Right lung (tissue), 10 donors: ENCODE measurements at places on chromosomes 11 and 22.
A peak's percentile ranks its signal among the peaks of the same experiment; 100 is the strongest.

- peak; percentile 77 for DNase-seq
Measured at GRCh38 chr22:32528984-32529982, 54.7 kb downstream of the FBXO7 start.

GRCh38 chr11:86758171-86758570, 42.2 kb upstream of the PRSS23 start:
- DNase-seq = no peak

DNA sequence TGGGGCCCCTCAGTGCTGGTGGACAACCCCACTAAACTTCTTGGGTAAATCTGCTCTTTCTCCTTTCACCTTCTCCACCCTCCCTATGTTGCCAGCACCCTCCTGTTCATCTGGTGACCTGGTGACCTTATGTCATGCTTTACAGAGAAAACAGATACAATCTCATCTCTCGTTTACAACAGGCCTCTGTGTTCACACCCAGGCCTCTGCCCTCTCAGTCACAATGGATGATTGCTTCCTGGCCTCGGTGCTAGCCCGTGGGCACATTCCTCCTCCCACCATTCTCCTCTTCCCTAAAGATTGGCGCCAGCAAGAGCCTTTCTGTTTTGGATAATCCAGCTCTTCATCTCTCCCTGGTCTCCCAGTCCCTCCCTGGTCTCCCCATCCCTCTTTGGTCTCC, 12.3 kb upstream of the PNPLA3 start:
- no peak for DNase-seq

- DNase-seq = no peak
Measured at GRCh38 chr11:73114835-73115220, 27.3 kb downstream of the FCHSD2 start.

GRCh38 chr11:91688672-91689071, 535.9 kb upstream of the FAT3 start:
- no peak for DNase-seq

DNA sequence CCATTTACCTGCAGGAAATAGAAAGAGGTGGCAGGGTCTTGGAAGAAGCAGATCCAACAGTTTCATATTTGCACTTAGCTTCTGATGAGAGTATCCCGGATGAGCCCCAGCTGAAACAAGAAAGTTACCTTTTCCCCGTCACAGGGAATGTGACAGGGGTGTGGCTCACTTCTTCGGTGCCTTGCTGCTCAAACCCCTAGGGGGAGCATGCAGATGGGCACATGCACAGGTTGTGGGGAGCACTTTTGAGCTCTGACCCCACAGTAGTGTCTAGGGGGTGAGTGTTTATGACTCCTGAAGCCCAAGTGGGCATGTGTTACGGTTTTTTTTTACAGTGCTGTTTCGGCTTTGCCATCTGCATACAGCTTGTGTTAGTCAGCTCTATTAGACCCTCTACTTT, 1221.0 kb downstream of the JRKL start:
- no peak for DNase-seq

GRCh38 chr11:34926101-34926830, 9.8 kb downstream of the PDHX start:
- DNase-seq = no peak

DNA sequence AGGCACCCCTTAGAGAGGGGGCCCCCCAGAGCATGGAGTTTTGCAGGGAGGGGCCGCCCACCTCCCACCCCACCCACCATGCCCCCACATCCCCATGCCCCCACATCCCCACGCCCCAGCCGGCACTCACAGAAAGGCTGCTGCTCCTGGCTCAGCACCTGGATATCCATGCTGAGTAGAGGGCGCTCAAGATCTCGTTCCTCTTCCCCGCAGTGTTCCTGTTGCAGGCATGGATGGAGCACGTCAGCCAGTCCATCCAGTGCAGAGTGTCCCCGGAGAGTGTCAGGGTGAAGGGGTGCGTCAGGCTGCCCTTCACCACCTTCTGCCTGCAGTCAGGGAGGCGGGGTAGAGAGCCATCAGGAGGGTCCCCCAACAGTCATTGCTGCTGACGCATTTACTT, 156.2 kb downstream of the CRYBB2 start:
- DNase-seq = no peak

- DNase-seq = no peak
Measured at GRCh38 chr11:117408356-117408755, 80.7 kb downstream of the CEP164 start.

GRCh38 chr22:30301995-30302809, 12.9 kb upstream of the CASTOR1 start:
- no peak for DNase-seq

- no peak for DNase-seq
Measured at GRCh38 chr22:17893900-17894535, 119.7 kb upstream of the BID start.

- no peak for DNase-seq
Measured at GRCh38 chr11:23573429-23573828, 713.2 kb upstream of the CCDC179 start.

- DNase-seq = no peak
Measured at GRCh38 chr11:117851106-117851505, 25.4 kb downstream of the FXYD6 start.

- no peak for DNase-seq
Measured at GRCh38 chr11:120141768-120142423, 4.0 kb upstream of the TRIM29 start.

- no peak for DNase-seq
Measured at GRCh38 chr11:126197277-126197939, 14.0 kb downstream of the RPUSD4 start.

GRCh38 chr11:112589155-112589554, 328.5 kb upstream of the PLET1 start:
- no peak for DNase-seq

DNA sequence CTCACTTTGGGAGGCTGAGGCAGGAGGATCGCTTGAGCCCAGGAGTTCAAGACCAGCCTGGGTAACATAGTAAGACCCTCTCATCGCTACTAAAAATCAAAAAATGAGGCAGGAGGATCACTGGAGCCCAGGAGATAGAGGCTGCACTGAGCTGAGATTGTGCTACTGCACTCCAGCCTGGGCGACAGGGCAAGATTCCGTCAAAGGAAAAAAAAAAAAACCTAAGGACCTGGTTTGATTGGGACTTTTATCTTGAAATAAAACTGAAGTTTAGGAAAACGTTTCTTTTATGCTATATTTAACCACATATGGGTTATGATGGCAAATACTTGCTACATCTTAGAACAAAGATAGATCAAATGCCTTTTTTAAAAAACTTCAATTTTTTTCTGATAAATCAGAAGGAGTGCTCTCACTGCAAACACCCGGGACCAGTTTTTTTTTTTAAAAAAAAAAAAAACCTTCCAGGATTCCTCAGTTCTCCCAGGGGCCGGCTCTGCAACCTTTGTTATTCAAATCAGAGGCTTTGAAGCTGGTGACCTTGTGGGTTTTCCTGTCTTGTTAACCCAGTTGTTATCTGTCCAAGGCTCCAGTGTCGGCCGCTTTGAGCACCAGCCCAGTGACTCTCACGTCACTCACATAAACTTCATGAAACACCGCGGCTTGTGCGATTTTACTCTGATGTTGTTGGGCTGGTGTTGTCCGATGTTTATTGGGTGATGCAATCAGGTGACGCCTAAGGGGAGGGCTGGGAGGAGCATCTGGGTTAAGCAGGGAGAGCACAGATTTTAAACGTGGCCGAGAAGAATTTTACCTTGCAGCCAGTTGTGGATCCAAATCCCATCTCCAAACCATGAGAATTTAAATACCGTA, 24.7 kb upstream of the SLC22A12 start:
- peak; percentile 70 for DNase-seq

GRCh38 chr22:38419858-38420160, 35.2 kb downstream of the KCNJ4 start:
- no peak for DNase-seq

DNA sequence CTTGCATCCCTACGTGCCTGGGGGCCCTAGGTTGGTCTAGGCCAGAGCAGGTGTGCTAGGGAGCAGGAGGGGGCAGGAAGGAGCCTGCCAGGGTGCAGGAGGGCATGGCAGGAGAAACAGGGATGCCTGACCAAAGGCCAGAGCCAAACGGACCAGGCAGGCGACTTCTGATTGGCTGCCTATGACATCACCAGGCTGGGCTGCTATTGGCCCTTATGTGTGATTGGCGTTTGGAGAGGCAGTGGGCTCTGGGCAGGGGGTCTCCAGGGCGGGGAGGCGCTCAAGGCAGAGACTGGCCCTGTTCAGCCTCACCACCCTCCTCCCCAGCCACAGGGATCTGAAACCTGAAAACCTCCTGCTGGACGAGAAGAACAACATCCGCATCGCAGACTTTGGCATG, 44.4 kb downstream of the MOB2 start:
- DNase-seq = no peak

DNA sequence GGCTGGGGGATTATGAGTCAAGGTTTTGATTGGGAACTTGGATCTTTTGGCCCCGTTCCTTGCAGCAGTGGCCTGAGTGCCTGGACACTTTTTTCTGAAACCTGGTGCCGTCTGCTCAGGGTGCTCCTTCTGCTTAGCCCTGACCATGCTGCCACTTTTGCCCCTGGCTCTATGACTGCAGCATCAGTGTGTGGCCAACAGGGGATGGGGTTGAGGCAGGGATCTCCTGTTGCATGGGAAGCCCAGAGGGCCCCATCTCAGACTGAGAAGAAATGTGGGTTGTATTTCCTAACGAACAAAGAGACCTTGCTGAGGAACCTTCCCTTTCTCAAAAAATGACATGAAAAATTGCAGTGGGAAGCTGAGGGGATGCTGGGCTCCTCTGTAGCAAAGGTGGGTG, 18.7 kb downstream of the POU2F3 start:
- no peak for DNase-seq

DNA sequence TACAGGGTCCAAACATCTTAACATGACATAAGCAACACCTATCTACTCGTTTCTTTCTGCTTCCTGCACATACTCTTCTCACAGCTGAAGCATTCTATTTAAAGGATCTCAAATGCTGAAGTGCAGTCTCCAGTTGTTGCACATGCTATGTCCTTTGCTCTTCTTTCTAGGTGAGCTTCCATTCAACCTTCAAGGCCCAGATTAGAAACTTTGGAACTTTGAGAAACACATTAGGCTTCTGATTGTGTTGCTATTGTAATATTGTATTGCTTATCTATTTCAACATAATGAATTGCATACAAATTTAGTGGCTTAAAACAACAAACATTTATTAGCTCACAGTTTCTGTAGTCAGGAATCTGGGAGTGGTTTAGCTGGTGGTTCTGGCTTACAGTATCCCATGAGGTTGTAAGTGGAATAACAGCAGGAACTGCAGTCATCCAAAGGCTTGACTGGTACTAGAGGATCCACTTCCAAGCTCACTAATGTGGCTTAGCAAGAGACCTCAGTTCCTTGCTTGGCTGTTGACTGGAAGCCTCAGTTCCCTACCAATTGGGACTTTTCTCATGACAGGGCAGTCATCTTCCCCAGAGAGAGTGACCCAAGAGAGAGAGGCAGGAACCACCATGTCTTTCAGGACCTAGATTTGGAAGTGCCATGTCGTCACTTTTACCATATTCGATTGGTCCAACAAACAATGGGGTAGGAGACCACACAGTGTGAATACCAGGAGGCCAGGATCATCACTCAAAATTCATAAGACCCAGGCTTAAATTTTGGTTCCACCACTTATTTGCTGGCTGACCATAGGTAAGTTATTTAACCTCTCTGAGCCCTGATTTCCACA, 27.2 kb upstream of the RASSF10 start:
- no peak for DNase-seq
